ENCODE measurements at places on chromosomes 1 and 21. TPM values are rescaled to one million over a fixed set of nuclear protein-coding genes. Genes with fewer than 3 reads are reported as not detected.

The KCNJ9 gene
- under 0.01 TPM for total RNA-seq

The KRTAP19-6 gene
- total RNA-seq: not detected

The CRYAA gene
- not detected for total RNA-seq

The YY1AP1 gene
- total RNA-seq: 50.6 TPM

The YIPF1 gene
- total RNA-seq: 17.6 TPM

All from subcutaneous preadipocyte (primary cell).